NCI-H460 (cell line): ENCODE measurements at places on chromosomes 4 and X.

- no peak for DNase-seq
Observed at GRCh38 chrX:257681-258289, 23.4 kb upstream of the PLCXD1 start.

DNA sequence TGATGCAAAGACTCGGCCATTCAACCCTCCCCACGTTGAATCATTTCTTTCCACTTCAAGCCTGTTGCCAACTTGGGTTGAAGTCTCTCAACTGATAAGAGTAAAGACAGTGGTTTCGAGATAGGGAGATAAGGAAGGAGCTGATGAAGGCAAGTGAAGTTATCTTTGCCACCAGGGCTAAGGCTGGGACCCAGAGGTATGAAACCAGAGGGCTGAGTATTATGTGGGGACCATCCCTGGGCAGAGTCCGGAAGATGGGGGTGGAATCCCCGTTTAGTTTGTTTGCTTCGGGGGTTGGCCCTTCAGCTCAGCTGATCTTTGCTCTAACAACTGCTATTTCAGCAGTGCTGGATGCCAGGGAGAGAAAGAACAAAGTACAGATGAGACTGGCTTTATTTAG is 2.3 kb upstream of the XPNPEP2 start:
- DNase-seq = no peak

- DNase-seq = no peak
Observed at GRCh38 chrX:39176105-39176504, 374.8 kb downstream of the MID1IP1 start.

DNA sequence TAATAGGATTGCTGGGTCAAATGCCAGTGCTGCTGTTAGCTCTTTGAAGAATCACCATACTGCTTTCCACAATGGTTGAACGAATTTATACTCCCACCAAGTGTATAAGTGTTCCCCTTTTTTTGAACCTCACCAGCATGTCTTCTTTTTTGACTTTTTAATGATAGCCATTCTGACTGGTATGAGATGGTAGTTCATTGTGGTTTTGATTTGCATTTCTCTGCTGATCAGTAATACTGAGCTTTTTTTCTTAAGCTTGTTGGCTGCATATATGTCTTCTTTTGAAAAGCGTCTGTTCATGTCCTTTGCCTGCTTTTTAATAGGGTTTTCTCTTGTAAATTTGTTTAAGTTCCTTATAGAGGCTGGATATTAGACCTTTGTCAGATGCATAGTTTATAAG is 14.8 kb downstream of the USP38 start:
- DNase-seq = no peak

GRCh38 chr4:76457885-76458284 is 22.9 kb downstream of the SHROOM3 start:
- no peak for DNase-seq

GRCh38 chrX:104665691-104666090 is 99.7 kb downstream of the IL1RAPL2 start:
- no peak for DNase-seq

- no peak for DNase-seq
Observed at GRCh38 chrX:130105244-130105643, 5.1 kb downstream of the ELF4 start.

- DNase-seq = no peak
Observed at GRCh38 chr4:140717313-140717712, 38.9 kb downstream of the TBC1D9 start.

GRCh38 chrX:31580227-31580626 is 508.4 kb upstream of the FTHL17 start:
- no peak for DNase-seq

- no peak for DNase-seq
Observed at GRCh38 chr4:117996891-117997290, 37.4 kb upstream of the NDST3 start.

DNA sequence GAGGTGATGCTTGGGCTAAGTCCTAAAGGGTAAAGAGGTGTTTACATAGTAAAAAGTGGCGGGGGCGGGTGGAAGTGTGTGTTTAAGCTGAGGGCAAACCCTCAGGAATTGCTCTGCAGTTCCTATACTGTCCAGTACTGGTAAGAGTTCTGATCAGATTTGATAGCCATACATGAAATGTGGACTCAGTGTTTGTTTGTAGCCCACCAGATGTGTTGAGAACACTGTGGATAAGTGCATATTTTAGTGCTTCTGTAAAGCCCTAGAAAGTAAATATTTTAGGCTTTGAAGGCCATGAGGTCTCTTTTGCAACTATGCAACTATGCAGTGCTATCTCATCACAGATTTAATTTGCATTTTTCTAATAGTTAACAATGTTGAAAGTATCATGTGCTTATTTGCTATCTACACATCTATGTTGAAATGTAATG is 80.7 kb upstream of the EOLA2 start:
- no peak for DNase-seq

- peak; percentile 19 for DNase-seq
Observed at GRCh38 chr4:77599378-77599777, 6.2 kb upstream of the CXCL13 start.

DNA sequence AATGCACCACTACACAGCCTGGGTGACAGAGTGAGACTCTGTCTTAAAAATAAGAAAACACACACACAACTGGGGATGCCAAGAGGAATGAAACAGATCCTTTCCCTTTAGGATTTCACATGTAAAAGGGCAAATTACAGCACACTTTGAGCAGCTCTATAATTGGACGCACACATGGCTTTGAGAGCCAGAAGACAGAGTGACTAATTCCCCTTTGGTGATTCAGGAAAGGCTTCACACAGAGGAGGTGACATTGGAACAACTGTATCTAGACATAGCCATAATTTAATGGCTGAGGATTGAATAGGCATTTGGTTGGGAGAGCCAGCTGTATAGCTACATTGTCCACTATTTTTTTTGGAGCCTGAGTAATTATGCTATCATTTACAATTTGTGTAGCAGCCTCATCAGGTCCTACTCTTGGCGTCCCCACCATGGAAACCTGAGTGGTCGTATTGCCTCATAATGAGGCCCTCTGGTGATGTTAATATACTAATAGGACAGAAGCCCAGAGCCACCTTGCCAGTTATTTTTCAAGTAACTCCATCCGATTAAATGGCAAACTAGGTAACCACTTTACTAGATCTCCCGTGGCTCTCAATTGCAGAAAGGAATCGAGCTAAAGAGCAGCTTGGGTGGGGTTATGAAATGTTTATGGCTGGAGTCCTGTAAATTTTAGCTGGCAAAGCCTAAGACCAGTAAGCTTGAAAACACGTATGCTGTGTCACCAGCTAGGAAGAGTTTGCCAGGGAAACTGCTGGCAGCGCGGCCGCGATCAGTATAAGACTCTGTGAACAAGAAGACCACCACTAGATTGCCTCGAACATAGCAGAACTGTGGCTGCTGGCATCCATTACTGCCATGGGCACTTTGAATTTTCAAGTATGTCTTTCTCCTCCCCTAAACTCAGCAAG is 8.5 kb upstream of the PPEF1 start:
- DNase-seq = peak; percentile 20

DNA sequence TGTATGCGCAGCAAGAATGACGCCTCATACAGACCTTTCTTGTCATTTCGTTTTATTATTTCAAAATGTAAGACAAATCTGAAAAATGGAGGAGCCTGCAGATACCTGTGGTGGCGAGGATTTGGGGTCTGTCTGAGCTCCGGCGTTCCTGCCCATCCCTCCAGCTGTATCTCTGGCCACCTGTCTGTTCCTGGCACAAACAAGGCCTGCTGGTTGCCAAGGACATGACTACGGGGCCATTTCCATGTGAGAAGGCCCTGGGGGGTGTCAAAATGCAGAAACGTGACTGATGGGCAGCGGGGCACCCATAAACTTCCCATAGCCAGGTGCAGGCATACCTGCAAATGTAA is 591 bp upstream of the TSPAN7 start:
- no peak for DNase-seq

GRCh38 chr4:185846505-185847150 is 34.6 kb upstream of the SORBS2 start:
- DNase-seq = peak; percentile 55

DNA sequence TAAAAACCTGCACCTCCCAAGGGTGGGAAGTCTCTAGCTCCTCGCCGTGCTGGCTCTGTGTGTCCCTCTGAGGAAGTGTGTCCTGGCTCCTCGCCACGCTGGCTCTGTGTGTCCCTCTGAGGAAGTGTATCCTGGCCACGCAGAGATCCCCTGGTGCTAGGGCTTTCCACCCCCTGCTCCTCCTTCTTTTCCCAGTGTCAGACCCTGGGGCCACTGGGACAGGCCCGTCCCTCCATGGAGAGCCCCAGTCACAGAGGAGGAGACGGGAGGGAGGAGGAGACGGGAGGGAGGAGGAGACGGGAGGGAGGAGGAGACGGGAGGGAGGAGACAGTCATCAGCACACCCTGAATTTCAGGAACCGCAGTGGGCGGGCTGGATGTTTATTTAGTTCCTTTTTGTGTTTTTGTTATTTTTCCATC is 53.8 kb upstream of the HGFAC start:
- DNase-seq = no peak

GRCh38 chr4:159009521-159009920 is 93.4 kb upstream of the RAPGEF2 start:
- DNase-seq = no peak

DNA sequence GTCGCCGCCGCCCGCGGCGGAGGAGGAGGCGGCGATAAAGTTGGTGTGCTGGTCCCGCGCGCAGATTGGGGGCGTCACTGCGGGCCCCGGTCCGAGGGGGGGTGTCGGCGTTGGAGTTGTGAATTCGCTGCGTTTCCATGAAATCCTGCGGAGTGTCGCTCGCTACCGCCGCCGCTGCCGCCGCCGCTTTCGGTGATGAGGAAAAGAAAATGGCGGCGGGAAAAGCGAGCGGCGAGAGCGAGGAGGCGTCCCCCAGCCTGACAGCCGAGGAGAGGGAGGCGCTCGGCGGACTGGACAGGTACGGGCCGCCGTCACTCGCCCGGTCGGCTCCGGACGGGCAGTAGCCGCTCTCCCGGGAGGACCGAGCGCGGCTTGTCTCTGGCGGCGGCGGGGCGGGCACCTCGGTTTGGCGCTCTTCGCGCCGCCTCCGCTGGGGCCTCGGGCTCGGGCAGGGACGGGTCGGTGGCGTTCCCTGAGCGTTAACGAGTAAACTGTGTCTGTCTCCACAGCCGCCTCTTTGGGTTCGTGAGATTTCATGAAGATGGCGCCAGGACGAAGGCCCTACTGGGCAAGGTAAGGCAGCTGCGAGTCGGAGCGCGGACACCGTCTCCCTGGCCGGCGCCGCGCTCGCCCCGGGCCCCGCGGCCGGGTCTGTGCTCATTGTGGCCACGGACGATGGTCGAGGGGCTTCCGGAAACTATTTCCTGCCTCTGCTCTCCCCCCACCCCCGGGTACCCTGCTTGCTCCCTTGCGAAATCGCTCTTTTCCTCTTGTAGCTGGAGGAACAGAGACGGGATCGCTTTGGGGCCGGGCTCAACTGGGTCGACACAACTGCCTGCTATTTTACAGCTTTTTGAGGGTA is 658 bp downstream of the KDM6A start:
- DNase-seq = peak; percentile 38

DNA sequence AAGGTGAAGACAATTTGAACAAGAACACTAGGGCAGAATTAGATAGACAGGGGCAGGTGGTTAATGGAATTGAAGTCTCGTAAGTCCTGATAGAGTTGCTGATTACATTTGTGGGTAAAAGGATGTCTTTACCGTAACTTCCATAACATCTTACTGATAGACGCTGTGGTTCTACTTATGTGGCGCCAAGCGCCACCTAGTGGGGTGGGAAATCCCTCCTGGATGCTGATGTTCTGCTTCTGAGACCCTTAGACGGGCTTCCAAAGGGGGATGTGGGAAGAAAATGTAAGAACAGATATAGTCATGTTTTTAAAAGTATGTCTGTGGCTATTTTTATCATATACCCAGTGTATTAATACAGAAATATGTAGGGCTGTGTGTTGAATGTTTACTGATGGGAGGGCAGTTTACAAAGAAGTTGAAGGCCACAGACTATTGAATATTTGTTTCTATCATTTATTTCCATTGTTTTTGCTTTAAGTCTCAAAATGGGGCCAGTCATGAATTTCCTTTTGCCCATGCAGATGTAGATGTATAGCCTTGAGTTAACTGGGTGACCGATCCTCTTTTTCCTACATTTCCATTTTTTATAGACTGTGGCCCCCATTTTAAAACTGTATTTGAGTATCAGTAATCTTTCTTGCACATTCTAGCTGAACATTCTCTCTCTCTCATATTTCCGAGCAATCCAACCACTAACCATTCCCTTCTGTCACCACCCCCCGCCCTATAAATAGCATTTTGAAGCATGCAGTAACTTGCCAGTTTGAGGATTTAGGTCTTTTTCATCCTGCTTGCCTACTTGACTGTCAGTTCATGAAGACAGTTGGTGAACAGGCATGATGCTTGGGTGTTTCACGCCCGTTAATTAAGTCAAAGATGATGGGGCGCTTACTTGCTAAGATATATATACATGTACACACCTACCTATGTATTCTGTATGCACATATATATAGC is 12.1 kb upstream of the TLR8 start:
- DNase-seq = peak; percentile 20

GRCh38 chr4:152451496-152451895 is 84.4 kb downstream of the FBXW7 start:
- no peak for DNase-seq

GRCh38 chrX:40318076-40318475 is 220.3 kb upstream of the BCOR start:
- no peak for DNase-seq

- no peak for DNase-seq
Observed at GRCh38 chrX:20461576-20461975, 194.9 kb upstream of the RPS6KA3 start.

- DNase-seq = no peak
Observed at GRCh38 chrX:28498658-28499057, 88.6 kb upstream of the IL1RAPL1 start.

DNA sequence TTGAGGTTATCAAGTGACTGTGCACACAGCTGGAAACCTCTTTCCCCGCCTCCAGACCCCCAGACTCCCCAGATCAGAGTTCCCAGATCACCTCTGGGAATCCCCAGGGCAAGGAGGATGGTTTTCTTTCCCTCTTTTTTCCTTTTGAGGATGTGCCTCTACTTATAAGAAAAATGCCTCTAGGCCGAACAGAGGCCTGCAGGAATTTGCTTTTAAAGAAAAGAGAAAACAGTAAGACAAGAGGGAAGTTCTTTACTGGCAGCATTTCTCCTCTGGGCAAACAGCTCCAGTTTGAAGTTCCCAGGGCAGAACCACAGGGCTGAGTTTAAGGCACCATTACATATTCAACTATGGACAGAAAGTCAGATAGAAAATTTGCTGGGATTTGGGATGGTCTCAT is 837.9 kb upstream of the LCORL start:
- DNase-seq = no peak

DNA sequence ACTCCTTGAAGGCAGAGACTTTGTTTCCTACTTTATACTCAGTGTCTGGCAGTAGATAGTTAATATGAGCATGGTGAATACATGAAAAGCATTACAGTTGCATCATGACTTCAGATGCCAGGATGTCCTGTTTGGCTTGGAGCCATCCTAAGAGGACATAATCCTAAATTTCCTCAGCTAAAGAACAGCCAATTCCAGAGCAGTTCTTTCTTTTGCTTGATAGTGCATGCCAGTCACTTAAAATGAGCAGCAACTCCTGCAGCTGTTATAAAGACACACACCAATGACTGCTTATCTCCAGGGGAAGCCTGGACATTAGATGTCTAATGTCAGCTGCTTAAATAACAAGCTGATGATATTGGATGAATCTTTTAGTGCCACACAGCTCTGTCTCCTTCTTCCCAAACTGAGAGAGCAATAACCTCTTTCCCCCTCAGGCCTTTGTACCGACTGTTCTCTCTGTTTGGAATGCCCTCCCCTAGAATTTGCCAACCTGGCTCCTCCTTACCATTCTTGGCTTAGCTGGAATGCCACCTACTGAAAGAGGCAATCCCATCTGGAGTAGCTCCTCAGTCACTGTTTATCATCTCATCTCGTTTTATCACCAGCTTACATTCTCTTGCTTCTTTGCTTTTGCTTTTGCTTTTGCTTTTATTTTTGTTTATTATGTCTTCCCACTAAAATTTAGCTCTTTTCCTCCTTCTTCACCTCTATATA is 100.8 kb upstream of the USP38 start:
- DNase-seq = no peak
